Transverse colon (tissue), 4 donors: ENCODE measurements at places on chromosomes 12 and 14. TPM values are rescaled to one million over a fixed set of nuclear protein-coding genes. Genes with fewer than 3 reads are reported as not detected.

The PLEKHG7 gene
- 2.5 TPM for total RNA-seq

The IFNG-AS1 gene
- total RNA-seq = not detected

The FSCB gene
- total RNA-seq = not detected

The YLPM1 gene
- total RNA-seq = 35.2 TPM

The FOXA1 gene
- 53.2 TPM for total RNA-seq

GRCh38 chr12:54053751-54054741, at the start of gene HOXC4:
Gene HOXC4, plus strand, starts transcription at chr12:54053835. Its CDS starts 88 bp downstream, at chr12:54053923.
- peak; percentile 21 for DNase-seq
